ENCODE measurements at places on chromosomes 3 and 15.

DNA sequence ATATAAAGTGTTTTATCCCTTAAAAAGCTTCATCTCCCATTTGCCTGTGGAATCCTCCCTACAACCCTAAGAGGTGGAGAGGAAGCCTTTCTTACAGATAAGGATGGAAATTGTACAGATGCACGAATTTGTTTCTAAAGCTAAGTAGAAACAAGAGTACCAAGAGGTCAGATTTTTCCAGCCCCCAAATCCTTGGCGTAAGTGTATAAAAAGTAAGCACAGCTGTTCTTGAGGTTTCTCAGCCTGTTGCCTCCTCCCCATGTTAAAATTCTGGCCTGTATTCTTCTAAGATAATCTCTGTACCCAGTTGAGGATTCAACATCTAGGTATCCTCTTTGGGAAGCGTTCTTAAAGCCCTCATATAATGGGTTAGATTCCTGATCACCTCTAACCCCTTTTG is 34.9 kb downstream of the RAB7A start:
- no peak for DNase-seq

GRCh38 chr3:74693251-74693650 is 78.8 kb upstream of the CNTN3 start:
- no peak for DNase-seq

GRCh38 chr3:130712718-130713423 is 33.8 kb downstream of the PIK3R4 start:
- DNase-seq, result no peak

GRCh38 chr15:32646291-32646690 is 4.8 kb downstream of the SCG5 start:
- no peak for DNase-seq

Data from activated T-helper 1 cell treated with anti-CD3 and anti-CD28 coated beads, Interleukin-2, amount 50 U/mL, for 16 hours (primary cell).